Peyer's patch (tissue), 4 donors: ENCODE measurements at places on chromosomes 7 and 10. TPM values are rescaled to one million over a fixed set of nuclear protein-coding genes. Genes with fewer than 3 reads are reported as not detected.

GRCh38 chr10:44292390-44293002, 92.4 kb downstream of the CXCL12 start:
- no peak for DNase-seq

DNA sequence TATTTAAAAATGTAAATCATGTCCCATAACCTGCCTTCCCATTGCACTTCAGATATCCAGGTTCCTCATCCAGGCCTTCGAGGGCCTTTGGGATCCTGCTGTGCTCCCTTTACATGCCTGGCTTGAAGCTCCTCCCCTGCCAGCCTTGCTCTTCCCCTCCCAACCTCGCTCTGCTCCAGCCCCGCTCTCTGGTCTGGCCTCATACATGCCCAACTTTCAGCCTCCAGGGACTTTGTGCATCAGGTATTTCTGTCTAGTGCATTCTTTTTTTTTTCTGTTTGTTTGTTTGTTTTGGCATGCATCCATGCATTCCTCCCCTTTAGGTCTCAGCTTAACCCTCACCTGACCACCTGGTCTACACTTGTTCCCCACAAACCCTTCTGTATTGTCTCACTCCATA, 160.3 kb downstream of the SNX10 start:
- no peak for DNase-seq

GRCh38 chr10:45001381-45002148, 842 bp downstream of the ZNF22 start:
- DNase-seq: peak; percentile 70

DNA sequence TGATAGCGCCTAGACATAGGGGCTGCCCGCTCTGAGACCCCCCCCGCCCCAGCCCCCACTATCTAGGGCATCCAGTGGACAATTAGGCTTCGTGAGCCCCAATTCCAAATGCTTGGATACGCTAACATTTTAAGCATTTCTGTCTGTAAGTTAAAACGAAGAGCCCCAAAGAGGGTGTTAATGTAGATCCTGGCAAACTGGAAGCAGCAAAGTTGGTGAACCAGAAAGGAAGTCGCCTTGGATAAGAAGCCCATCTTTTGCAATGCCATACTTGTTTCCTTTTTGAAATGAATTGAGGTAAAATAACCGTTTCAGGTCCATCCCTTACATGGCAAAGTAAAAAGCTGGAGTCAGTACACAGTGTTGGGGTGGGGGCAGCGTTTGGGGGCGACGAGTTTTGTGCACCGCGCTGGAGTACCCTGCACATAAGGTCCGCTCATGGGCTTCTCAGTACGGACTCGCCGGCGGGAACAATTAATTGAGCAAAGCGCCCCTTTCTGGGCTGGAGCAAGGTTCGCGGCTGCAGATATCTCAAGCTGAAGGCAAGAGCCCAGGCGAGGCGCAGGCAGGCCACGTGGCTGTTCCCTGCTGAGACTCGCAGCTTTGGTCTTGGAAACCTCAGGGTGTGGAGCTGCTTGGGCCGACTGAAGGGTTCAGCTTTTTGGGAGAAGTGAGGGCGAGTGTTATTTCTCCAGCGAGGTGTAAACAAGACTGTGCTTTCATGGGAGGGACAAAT, 1.4 kb upstream of the TWIST1 start:
- DNase-seq: no peak

- no peak for DNase-seq
Observed at GRCh38 chr10:77887631-77888355, 38.8 kb downstream of the DLG5 start.

GRCh38 chr7:106535234-106535932, 125.6 kb downstream of the CCDC71L start:
- no peak for DNase-seq

GRCh38 chr10:131742500-131742951, 158.3 kb upstream of the PPP2R2D start:
- peak; percentile 37 for DNase-seq

The RARRES2 gene
- 21.5 TPM for total RNA-seq

The SRI gene
- 158 TPM for total RNA-seq

The HOXA2 gene
- 8.7 TPM for total RNA-seq

The VENTX gene
- not detected for total RNA-seq

The TFEC gene
- total RNA-seq: 13.5 TPM

The DRGX gene
- not detected for total RNA-seq
